Glomerular endothelial cell (primary cell): ENCODE measurements at places on chromosomes 7 and 10. TPM values are rescaled to one million over a fixed set of nuclear protein-coding genes. Genes with fewer than 3 reads are reported as not detected.

The DNAH11 gene
- under 0.01 and 3.4 TPM in 2 replicates for total RNA-seq

The METTL27 gene
- total RNA-seq = 0.41 and 5.3 TPM in 2 replicates

The ARHGAP22 gene
- total RNA-seq = 64.5 and 65.8 TPM in 2 replicates

The PRLHR gene
- not detected in 2 replicates for total RNA-seq

The BICC1 gene
- 8.8 and 22.9 TPM in 2 replicates for total RNA-seq

The FAM13C gene
- total RNA-seq = 1.7 and 6.5 TPM in 2 replicates

The TMEM270 gene
- not detected in 2 replicates for total RNA-seq

The TBX20 gene
- 0.39 TPM in 1 of 2 replicates, not detected in the other for total RNA-seq

The TMEM60 gene
- 15.2 and 23.6 TPM in 2 replicates for total RNA-seq

The HMX3 gene
- not detected in 2 replicates for total RNA-seq

The IFIT1B gene
- not detected in 2 replicates for total RNA-seq

The RBM48 gene
- total RNA-seq = 6.2 and 8.1 TPM in 2 replicates

The PPP1R17 gene
- not detected in 2 replicates for total RNA-seq

The GNB2 gene
- total RNA-seq = 315 and 318 TPM in 2 replicates

The PLEKHS1 gene
- total RNA-seq = not detected in 2 replicates

The DRGX gene
- total RNA-seq = not detected in 2 replicates

The MYOF gene
- total RNA-seq = 260 and 369 TPM in 2 replicates

The PRKAR2B gene
- total RNA-seq = 24.2 and 28.7 TPM in 2 replicates

The SLC13A1 gene
- not detected in 2 replicates for total RNA-seq

The CALML5 gene
- not detected in 2 replicates for total RNA-seq

The OPN1SW gene
- total RNA-seq = not detected in 2 replicates

The SLK gene
- total RNA-seq = 34.9 and 41.4 TPM in 2 replicates

The ZPBP gene
- total RNA-seq = not detected in 2 replicates

The DIP2C gene
- total RNA-seq = 13.5 and 16.5 TPM in 2 replicates

The ATRNL1 gene
- 5.3 and 8.0 TPM in 2 replicates for total RNA-seq

The FAS gene
- 13.2 and 16.6 TPM in 2 replicates for total RNA-seq

The VSTM4 gene
- 0.15 and 0.35 TPM in 2 replicates for total RNA-seq

The PAPSS2 gene
- total RNA-seq = 63.9 and 109 TPM in 2 replicates

The GPER1 gene
- total RNA-seq = 1.4 and 1.8 TPM in 2 replicates

The DPYSL4 gene
- 42.2 and 42.6 TPM in 2 replicates for total RNA-seq

The NAT16 gene
- total RNA-seq = not detected in 2 replicates
